ENCODE measurements at places on chromosomes 3 and 15.

DNA sequence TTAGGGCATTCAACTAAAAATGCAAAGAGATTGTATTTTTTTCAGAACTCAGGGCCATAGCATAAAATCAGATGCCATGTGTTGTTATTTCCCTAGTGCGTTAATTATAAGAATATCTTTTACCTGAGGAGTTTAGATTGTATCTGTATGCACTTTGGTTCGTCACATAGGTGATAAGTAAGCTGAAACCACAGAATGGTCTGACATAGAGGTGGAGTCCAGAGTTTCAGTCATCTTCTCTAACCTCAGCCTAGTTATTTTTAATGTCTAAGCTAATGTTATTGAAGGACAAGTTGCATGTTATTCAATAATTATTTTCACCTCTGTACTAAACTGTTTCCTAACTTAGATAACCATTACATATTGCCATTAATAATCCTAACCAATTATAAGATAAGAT, 27.1 kb upstream of the CNTN4 start:
- no peak for DNase-seq

DNA sequence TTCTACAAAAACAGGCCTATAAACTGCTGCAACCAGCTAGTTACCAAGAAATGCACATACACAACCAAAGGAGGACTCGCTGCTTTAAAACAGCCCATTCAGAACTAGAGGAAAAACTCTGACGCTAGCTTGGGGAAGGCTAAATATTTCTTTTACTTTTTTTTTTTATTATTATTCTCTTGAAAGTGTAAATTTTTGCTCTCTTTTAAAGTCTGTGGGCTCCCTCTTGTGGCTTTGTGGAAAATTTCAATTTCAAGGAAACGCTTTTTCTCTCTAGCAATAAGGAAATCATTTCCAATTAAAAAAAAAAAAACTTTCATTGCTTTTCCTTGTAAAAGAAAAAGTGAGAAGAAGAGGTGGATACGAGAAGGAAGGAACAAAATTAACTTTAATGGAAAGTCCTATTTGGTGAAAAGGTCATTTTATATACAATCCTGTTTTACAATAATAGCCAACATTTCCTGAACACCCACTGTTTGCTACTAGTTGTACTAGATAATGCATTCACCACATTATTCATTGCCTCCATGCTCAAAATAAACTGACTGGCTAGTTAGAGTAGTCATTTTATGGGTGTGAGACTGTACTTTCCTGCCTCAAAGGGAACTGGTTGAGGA, 51.2 kb upstream of the SAMMSON start:
- DNase-seq, result peak; percentile 18

- DNase-seq, result no peak
Measured at GRCh38 chr3:12591997-12592715, 35.3 kb downstream of the MKRN2 start.

- DNase-seq, result no peak
Measured at GRCh38 chr3:35946854-35947515, 307.7 kb downstream of the ARPP21 start.

- DNase-seq, result peak; percentile 97
Measured at GRCh38 chr15:38398134-38398533, 55.8 kb upstream of the FAM98B start.

Data from non-pigmented ciliary epithelial cell (primary cell).